ENCODE measurements at places on chromosomes 1 and 21.
A peak's percentile ranks its signal among the peaks of the same experiment; 100 is the strongest.

DNA sequence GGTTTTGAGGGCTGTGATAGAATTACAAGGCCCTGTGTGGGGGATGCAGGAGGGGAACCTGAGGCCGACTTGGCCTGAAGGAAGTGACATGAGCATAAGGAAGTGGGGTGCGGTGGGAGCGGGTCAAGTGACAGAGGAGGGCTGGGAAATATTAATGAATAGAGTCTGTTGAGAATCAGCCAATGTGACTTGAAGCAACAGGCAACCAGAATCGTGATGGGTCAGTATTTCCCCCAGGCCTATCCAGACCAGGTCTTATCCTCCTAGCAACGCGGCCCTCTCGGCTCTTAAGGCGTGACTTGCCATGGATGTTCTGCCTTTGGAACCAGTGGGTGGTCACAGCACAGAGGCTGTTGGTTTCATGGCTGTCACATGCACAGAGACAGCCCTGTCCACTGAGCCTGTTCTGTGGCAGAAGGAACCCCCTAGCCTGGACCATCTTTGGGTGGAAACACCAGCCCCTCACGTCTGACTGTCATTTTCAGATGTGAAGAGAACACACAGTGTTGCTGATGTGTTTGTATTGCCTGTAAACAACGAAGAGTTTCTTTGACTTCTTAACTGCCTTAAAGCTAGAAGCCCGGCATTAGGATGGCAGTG is 468.8 kb downstream of the CAMTA1 start:
- DNase-seq = no peak

- DNase-seq = no peak
Observed at GRCh38 chr1:236851871-236852270, 56.8 kb downstream of the MTR start.

DNA sequence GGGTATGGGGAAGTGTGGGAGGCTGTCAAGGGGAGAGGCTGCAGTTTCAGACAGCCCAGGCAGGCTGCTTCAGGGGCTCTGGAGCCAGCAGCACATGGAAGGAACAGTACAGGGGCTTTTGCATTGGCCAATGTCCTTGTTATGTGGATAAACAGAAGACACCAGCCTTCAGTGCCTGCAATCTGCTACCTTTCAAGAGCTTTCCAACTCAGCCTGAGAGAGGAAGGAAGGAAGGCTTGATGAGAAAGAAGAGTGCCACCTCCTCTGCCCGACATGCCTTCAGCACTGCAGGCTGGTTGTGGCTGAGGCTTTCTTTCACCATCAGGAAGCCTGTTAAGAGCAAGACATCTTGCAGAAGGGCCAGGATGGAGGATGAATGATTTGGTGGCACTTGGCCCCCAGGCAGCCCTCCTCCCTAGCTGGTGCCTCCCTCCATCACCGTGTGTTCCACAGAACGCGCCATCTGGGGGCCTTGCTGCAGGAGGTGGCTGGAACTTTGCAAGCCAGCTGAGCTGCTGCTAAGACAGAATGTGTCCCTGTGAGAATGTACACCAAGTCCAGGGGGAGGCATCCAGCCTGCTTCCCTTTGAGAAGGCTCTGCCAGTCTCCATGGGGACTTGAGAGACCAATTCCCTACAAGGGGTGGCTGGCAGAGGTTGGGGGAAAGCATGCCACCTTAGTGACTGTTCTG is 372.4 kb upstream of the PROX1 start:
- DNase-seq = no peak

DNA sequence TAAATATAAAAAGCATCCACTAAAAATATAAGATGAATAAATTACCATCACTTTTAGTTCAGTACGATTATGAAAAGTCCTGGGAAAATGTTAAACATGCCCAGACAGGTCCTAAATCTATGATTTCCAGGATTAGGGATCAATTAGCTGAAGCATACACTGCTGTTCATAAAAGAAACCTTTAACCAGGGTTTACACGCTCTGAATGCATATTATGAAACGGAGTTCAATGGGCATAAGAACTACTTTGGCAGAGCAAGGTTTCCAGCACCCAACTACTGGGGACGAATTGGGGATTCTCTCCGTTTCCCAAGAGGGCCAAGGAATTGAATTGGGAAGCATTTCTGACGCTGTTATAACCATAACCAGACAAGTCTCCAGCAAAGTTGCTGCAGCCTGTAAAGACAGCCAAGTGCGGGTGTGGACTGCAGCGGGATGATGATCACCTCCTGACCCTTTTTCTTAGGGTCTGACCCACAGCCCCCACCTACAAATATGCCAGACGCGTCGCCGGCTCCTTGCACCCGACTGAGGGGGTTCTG is 1.6 kb downstream of the SLC30A1 start:
- DNase-seq = no peak

GRCh38 chr1:160206036-160206389 is 829 bp downstream of the PEA15 start:
- peak; percentile 48 for DNase-seq

Data from kidney glomerular epithelial cell (primary cell).